Left lung (tissue), 14 donors: ENCODE measurements at places on chromosomes 13 and 19. TPM values are rescaled to one million over a fixed set of nuclear protein-coding genes. Genes with fewer than 3 reads are reported as not detected.

Gene PEAK3
- polyA plus RNA-seq: 0.09 TPM

DNA sequence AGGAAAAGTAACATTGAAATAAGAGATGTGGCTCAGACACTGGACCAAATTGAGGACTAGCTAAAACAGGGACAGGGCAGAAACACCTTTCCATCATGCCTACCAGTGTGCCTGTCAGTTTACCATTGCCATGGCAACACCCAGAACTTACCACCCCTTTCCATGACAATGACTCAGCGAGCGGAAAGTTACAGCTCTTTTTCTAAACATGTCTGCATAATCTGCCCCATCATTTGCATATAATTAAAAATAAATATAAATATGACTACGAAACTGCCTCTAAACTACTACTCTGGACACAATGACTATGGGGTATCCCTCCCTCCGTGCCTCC, 96.0 kb downstream of the UBL3 start:
- DNase-seq: no peak

DNA sequence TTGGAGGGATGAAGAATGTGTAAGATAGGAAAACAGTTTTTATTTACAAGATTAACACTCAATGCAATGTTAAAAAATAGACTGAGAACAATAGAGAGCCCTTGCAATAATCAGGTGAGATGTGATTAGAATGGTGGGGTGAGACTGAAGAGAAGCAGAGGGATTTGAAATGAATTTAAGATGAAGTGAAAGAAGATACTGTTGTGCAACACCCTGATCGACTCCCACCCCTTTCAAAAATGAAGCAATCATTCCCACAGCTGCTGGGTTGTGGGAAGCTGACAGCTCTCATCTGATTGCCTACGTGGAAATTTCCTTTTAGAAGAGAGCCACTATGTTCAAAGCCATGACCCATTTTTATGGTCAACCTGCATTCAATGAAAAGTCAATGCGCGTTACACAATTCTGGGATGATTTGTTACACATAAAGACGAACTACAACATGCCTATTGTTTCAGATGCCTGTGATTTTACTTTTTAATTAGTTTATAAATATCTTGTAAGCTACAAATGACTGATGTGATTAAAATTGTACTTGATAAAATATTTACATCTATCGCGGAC, 1374.8 kb downstream of the PCDH9 start:
- no peak for DNase-seq

- DNase-seq: no peak
Measured at GRCh38 chr19:13037731-13038130, 42.5 kb downstream of the NFIX start.

Gene CLASRP
- polyA plus RNA-seq: 78.6 TPM

GRCh38 chr19:54364775-54365257, at the start of gene LAIR1:
Gene LAIR1 (minus strand): TSS chr19:54364931. CDS start chr19:54364804, 127 bp downstream.
- peak; percentile 54 for DNase-seq

DNA sequence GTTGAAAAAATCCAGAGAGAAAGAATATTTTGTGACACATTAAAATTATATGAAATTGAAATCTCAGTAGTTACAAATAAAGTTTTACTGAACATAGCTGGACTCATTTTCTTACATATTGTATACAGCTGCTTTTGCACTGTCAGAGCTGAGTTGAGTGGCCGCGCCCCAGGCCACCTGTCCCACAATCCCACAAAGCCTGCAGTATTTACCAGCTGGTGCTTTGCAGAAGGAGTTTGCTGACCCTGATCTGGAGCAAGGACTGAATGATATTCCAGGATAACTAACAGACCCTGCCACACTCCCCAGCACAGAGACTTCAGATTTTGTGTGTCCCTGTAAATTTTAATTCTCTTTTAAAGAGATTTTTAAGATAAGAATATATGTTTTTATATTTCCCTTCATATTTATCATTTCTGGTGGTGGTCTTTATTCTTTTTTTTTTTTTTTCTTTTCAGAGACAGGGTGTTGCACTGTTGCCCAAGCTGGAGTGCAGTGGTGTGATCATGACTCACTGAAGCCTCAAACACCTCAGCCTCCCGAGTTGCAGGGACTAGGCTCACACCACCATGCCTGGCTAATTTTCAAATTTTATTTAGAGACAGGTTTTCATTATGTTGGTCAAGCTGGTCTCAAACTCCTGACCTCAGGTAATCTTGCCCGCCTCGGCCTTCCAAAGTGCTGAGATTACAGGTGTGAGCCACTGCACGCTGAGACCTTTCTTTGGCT, 48.5 kb downstream of the TDRD12 start:
- DNase-seq: no peak

Gene KIR2DL4
- polyA plus RNA-seq: not detected

GRCh38 chr19:16446108-16446723, 25.6 kb downstream of the EPS15L1 start:
- DNase-seq: no peak

Gene FUT6
- 0.72 TPM for polyA plus RNA-seq
